CD4-positive, alpha-beta T cell treated with Interleukin-17A for 1 hour (primary cell): ENCODE measurements at places on chromosomes 2 and 18.
A peak's percentile ranks its signal among the peaks of the same experiment; 100 is the strongest.

DNA sequence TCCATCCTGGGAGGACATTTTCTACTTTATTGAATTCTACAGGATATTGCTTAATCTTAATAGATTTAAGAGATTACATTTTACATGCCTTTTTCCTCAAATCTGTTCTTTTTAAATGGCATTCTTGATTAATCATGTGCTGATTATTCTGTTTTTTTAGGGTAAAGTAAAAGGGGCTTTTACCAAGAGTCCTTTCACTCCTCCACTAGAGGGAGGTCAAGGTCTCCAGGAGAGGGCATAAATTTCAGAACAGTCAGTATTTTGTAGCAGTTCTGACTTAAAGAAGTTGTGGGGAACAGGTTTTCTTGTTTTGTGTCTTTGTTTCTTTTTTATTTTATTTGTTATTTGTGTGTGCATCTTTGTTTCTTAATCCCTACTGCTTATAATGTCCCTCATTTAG is 25.4 kb downstream of the WDR75 start:
- peak; percentile 36 for DNase-seq

DNA sequence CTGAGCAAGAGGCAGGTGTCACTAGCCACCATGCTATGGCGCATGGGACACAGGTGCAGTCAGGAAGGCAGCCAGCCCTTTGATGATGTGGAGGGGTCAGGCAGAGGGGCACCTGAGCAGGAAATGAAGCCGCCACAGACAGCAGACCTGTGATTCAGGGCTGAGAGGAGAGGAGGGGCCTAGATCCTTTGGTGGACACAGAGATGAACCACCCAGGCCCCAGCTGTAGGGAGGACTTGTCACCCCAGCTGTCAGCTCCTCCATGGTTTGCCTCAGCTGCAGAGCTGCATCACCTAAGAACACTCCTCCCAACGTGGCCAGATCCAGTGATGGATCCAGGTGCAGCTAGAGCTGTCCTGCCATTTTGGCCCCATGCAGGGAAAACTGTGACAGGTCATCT is 11.6 kb downstream of the ASB18 start:
- no peak for DNase-seq

- DNase-seq = no peak
Observed at GRCh38 chr2:230677201-230677946, 35.3 kb upstream of the CAB39 start.

- DNase-seq = peak; percentile 25
Observed at GRCh38 chr2:46970334-46971288, 55.0 kb upstream of the MCFD2 start.

DNA sequence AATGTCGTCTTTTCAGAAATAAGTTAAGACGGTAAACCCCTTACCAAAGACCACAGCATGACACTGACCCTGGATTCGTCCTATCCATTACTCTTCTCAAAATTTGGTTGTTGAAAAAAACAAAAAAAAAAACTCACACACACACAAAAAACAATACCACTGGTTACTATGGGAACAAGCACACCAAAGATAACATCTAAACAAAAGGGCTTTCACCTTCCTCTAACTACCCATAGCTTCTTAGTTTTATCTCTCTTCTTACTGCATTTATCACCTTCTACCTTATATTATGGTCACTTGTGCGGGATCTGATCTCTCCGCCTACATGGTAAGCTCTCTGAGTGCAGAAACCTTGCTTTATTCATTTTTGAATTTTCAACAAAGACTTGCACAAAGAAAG is 192.7 kb downstream of the STK39 start:
- DNase-seq = peak; percentile 12

GRCh38 chr2:29033172-29033571 is 41.2 kb downstream of the PCARE start:
- DNase-seq = no peak

GRCh38 chr18:9722691-9723090 is 14.6 kb downstream of the RAB31 start:
- no peak for DNase-seq

DNA sequence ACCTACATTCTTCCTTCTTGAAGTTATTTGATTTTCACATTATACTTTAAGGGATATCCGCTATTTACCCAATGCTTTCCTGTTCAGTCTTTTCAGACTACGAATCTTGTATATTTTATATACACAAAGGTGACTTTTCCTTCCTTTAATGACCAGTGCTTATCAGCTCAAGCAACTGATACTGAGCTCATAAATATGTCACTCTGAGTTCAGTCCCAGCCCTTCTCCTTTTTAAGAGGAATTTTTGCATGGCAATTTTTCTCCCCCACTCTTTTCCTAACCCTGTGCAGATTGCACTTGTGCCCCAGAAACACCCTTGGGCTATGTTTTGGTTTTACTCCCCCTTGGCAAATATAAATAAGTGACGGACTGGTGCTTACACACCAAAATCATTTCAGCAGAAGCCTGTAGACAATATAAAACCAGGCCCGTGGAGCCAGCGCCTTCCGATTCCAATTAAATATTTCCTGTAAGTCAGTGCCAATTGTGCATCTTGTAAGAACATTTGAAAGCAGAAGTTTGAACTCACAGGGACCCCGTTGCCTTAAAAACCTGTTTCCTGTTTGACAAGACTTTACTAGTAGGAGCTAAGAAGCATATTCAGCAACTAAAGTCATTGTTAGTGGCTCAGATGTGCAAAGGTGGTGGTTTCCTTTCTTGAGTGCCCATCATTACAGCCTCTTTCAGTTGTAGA is 66.3 kb upstream of the GATA6 start:
- no peak for DNase-seq

- DNase-seq = peak; percentile 7
Observed at GRCh38 chr18:58761241-58761969, 90.1 kb downstream of the MALT1 start.

DNA sequence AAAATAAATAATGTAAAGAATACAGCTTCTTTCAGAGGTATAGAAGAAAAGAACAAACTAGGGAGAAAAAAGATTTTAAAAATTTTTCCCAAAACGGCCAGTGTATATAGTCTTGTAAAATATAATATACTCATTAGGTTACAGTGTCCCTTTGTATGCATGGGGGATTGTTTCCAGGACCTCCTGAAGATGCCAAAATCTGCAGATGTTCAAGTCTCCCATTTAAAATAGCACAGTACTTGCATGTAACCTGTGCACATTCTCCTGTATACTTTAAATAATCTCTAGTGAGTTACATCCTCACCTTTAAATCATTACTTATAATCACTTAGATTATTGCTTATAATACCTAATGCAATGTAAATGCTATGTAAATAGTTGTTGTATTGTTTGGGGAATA is 80.6 kb upstream of the LRRTM4 start:
- no peak for DNase-seq

DNA sequence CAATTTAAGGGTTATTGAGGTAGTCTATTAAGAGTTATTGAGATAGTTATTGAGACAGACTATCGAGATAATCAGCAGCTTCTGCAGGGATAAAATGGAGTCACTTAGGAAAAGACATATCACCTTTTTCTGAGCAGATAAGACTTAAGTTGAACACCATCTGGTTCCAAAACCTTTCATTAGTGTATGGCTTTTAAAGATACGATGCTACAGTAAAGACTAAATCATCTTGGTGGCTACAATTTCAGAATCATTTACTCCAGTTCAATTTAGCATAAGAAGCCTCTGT is 68.6 kb upstream of the DNAJC10 start:
- DNase-seq = no peak

- DNase-seq = no peak
Observed at GRCh38 chr2:55403256-55403998, 16.2 kb downstream of the CCDC88A start.

DNA sequence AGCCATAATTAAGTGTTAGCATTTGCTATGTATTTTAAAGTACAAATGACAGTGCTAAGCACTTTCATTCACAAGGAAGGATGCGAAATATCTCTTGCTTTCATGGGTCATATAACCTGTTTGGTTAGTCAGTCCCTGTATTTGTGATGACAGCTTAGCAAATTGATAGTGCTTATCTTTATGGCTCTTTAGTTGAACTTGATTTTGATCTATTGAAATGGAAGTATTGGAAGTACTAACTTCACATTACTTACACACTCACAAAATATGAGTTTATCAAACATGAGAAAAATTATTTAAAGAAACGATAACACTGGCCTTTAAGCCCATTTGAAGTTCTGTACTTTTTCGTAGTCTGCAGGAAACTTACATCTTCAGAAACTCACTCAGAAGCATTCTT is 97.4 kb upstream of the NEUROD1 start:
- DNase-seq = no peak

DNA sequence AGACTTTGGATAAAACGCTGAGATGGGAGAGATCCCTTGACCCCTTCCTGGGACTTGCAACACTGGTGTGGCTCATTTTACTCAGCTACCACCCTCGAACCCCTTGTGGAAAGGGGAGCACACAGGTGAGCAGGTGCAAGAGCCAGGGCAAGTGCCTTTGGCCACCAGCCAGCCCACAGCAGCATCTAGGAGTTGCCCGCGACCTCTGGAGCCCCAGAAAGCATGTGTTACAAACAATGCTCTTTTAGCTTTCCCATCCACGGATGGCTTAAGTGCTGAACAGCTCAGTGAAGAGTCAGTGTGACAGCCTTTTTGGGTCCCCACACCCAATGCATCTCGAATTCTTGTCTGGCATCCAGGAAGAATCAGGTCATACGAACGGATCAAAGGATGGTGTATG is 197.8 kb downstream of the MEMO1 start:
- DNase-seq = no peak

- no peak for DNase-seq
Observed at GRCh38 chr2:5410991-5411700, 281.0 kb upstream of the SOX11 start.

- no peak for DNase-seq
Observed at GRCh38 chr2:76415821-76416220, 705.1 kb upstream of the GCFC2 start.

DNA sequence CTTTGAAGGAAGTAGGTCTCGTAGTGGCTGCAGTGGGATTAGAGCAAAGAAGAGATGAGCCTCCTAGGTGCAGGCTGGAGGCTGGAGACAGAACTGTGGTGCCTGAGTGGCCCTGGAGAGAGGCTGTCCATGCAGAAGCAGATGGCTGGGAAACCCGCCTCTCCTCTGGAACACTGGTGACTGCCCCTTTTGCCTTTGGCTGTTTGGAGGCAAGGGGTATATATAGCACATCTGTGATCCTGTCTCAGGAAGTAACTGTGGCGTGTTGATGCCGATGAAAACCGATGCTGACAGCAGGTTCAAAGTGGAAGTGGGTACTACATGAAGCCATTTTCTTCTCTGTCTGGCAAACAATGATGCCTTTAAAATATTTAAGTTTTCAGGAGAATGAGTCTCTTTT is 43.5 kb downstream of the SLC9A2 start:
- DNase-seq = no peak

- no peak for DNase-seq
Observed at GRCh38 chr2:207112785-207113184, 53.0 kb downstream of the KLF7 start.
